Hair follicle dermal papilla cell (primary cell): ENCODE measurements at places on chromosomes 16 and 17. TPM values are rescaled to one million over a fixed set of nuclear protein-coding genes. Genes with fewer than 3 reads are reported as not detected.

Gene AGRP
- total RNA-seq = not detected in 2 replicates

Gene SDK2
- total RNA-seq = 1.5 and 8.0 TPM in 2 replicates

Gene CFAP97D1
- total RNA-seq = not detected in 2 replicates

Gene DHRS7C
- total RNA-seq = not detected in 2 replicates

Gene KRT31
- not detected in 2 replicates for total RNA-seq

Gene ALKBH5
- 161 and 162 TPM in 2 replicates for total RNA-seq
